Uterus (tissue), 4 donors: ENCODE measurements at places on chromosomes 6 and 20. TPM values are rescaled to one million over a fixed set of nuclear protein-coding genes. Genes with fewer than 3 reads are reported as not detected.

KIF25 gene
- total RNA-seq = not detected

DNA sequence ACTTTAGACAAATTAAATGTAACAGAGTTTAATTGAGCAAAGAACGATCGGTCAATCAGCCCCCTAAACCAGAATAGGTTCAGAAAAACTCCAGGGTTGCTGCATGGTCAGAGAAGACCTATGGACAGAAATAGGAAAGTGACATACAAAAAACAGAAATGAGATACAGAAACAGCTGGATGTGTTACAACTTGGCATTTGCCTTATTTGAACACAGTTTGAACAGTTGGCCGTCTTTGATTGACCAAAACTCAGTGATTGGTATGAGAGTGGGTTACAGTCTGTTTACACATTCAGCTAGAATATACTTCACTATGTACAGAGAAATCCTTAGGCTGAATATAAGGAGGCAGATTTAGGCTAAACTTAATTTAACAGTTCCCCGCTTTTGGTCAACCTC is 19.9 kb downstream of the SRSF6 start:
- DNase-seq = no peak

STX7 gene
- 82.9 TPM for total RNA-seq

PI3 gene
- total RNA-seq = not detected

PEX7 gene
- 11.7 TPM for total RNA-seq

- no peak for DNase-seq
These were observed 100.7 kb downstream of the SGK1 start for GRCh38 chr6:134217105-134217797.

GRCh38 chr6:125203395-125203794 is 49.8 kb downstream of the TPD52L1 start:
- DNase-seq = no peak

NKX2-2 gene
- not detected for total RNA-seq

DNA sequence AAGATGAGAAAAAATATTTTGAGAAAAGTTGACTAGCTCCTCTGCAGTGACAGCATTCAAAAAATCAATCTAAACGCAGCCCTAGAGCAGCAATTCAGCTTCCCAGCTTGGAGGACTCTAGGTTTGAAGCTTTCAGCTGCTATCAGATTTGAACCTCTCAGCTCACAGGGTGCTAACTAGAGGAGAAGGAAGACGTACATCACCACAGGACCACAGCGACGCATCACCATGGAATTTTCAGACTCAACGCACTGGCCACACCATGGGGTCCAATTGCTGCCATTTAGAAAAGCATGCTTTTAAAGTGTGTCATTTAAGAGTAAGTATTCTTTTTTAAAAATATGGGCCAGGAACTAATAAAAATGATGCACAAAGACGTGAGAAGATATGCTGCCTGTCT is 45.0 kb upstream of the FUCA2 start:
- DNase-seq = no peak

STAU1 gene
- 87.6 TPM for total RNA-seq

SFTA2 gene
- not detected for total RNA-seq

RAD21L1 gene
- total RNA-seq = not detected

GRCh38 chr20:37911838-37912281 is 8.9 kb downstream of the VSTM2L start:
- peak; percentile 74 for DNase-seq

GRCh38 chr6:168345896-168346754 is 26.5 kb upstream of the DACT2 start:
- no peak for DNase-seq

- no peak for DNase-seq
These were observed 172.4 kb downstream of the GJA10 start for GRCh38 chr6:90066697-90067096.

EYA4 gene
- total RNA-seq = 8.4 TPM

- DNase-seq = no peak
These were observed 17.7 kb downstream of the WFDC2 start for GRCh38 chr20:45487231-45487635.

DNA sequence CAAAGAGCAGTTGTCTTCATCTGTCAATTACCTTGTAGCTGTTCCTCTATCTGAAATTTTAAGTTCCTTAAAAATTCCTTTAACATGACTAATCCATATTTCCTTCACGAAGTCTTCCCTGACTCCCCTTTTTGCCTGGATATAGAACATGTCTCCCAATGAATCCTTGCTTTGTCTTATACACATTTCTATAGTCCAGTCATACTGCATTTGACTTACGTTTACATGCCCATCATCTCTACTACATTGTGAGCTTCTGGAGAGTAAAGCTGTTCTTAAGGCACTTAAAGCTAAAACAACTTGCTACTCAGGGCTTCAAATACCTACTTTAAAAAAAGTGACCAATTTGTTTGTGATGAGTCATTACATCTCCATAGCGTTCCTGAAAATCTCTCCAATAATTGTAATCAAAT is 4.9 kb downstream of the REV3L start:
- DNase-seq = no peak

DNA sequence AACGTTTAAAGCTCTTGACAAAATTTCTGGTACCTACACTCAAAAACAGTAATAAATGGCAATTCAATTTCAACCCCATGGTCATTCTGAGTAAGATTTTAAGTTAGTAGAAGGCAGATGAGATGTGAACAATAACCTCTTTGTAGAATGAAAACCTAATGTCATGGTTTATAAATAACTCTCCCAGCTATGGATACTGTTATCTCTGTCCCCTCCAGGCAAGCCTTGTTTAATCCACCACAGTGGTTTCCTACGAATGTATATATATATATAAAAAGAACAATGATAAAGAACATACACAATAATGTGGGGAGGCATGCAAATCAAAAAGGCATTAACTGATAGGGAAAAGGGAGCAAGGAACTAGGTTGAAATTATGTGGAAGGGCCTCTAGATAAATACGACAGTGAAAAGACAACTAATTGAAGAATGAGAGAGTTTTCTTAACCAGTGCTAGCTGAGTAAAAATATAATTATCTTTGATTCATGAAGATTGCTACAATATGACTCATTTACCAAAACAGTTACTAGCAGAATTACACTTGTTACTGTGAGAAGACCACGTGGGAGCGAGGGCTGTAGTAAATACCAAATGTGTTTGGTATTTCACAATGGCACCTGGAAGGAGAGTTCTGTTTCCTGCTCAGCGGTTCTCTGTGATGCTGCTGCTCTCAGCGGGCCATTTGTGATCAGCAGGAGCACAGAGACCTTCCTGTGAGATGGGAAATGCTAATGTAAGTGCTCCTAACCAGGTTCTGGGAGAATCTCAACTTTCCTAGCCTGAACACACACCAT is 173.7 kb downstream of the MBOAT1 start:
- DNase-seq = no peak
